HFFc6 (cell line): ENCODE measurements at places on chromosomes 7 and 10.
A peak's percentile ranks its signal among the peaks of the same experiment; 100 is the strongest.

GRCh38 chr10:29345144-29345909 is 56.5 kb downstream of the LYZL1 start:
- DNase-seq, result no peak

GRCh38 chr10:116910910-116911309 is 61.6 kb downstream of the ENO4 start:
- DNase-seq, result no peak

GRCh38 chr7:100466653-100467605 is 2.9 kb upstream of the SPACDR start:
- DNase-seq, result no peak

DNA sequence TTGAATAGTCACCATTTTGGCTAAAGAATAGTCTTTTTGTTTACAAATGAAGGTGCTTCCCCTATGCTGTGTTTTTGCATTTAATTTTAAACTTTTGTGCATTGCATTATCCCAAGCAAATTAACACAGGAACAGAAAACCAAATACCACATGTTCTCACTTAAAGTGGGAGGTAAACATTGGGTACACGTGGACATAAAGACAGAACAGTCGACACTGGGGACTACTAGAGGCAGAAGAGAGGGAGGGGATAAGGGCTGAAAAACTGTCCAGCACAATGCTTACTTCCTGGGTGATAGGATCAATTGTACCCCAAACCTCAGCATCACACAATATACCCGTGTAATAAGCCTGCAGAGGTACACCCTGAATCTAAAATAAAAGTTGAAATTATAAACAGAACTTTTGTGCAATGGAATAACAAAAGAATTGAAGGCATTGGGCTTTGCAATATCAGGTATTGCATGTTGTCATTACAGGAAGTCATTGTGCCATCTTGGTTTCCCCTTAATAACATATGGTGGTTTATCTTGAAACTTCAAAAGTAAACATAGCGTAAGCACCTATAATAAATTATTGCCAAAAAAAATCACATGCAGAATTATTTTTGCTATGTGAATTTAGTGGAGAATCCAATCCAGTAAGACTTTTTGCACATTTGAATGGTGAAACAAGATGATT is 16.1 kb downstream of the ADD3 start:
- no peak for DNase-seq

GRCh38 chr7:142815134-142815533 is 39.7 kb upstream of the EPHB6 start:
- DNase-seq, result no peak

DNA sequence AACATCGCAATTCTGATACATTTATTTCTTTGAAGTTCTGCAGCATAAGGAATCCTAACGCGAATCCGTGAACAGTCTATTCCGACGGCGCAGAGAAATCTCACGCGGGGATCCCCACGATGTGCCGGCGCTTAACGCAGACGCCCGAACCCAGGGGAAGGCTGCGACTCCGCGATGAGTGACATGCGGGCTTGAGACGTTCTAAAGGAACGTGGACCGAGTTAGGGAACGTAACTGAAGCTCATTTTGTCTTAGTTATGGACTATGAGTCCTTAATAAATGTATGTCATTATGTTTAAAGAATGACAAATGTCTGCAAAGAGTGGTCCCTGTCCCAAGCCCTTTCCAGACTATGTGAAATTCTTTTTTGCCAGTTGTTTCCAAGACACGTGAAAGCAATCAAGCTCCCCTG is 995 bp upstream of the PARD3 start:
- DNase-seq, result no peak

- DNase-seq, result no peak
Measured at GRCh38 chr10:3263082-3263481, 90.5 kb upstream of the PITRM1 start.

DNA sequence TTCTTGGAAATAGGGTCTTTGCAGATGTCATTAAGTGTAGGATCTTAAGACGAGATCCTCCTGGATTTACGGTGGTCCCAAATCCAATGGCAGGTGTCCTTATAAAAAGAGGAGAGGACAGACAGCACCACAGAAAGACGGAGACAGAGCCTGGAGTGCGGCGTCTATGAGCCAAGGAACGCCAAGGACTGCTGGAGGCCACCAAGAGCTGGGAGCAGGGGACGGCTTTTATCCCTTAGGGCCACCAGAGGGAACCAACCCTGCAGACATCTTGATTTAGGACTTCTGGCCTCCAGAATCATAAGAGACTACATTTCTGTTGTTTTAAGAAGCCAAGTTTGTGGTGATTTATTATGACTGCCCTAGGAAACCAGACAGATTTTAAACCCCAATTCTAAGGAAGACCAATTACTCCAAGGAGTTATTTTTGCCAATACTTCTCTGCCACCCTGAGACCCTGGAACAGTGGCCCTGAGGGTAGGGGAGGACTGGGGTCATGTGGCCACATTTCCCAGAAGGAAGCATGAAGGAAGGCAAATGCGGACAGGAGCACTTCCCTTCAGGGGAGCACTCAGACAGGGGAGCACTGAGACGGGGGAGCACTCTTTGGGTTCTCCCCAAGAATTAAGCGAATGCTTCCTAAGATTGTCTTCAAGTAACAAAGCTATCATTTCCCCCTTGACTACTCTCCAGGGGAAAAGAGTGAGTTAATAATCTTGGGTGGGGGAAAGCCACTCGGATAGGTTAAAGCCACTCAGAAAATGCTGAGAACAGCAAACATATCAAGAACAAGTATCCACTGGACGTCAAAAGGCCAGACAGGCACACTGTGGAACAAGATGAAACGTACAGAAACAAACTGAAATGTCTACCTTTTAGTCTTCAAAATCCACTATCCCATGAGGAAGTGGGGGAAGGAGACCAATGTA is 67.5 kb downstream of the CHST15 start:
- peak; percentile 44 for DNase-seq

DNA sequence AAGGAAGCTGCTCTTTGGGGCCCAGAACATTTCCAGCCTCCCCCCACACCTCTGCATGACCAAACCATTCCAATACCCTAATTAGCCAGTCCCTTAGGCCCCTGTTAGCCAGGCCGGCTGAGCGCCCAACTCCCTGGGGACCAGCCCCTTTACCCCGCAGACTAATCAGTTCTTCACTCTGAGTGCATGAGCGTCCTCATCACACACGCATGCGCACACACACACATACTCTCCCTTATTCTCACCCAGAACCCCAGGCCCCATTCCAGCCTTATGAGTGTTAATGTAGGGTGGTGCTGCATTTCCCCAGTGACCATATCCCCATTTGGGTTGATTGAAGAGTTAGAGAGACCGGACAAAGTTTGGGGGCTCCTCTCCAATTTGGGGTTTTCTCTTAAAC is 77.0 kb upstream of the SLF2 start:
- no peak for DNase-seq

- no peak for DNase-seq
Measured at GRCh38 chr10:124601431-124602120, 140.0 kb downstream of the LHPP start.

- no peak for DNase-seq
Measured at GRCh38 chr7:140552240-140552679, 73.0 kb upstream of the MKRN1 start.

- peak; percentile 55 for DNase-seq
Measured at GRCh38 chr10:95183271-95184230, 10.5 kb upstream of the ACSM6 start.

DNA sequence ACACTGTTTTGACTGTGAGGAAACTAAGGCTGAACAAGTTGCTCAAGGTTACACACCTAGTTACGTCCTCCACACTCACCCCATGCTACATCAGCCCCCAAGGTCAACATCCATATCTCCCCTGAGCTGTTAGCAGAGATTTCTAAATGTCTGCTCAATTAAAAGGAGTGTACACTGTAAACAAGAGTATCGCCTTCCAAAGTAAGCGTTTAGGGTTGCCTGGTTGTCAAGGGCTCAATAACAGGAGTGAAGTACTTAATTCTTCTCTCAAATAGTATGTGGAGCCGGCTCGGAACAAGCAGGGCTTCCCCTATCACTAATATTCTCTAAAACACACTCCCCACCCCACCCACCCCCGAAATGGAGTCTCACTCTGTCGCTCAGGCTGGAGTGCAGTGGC is 412.8 kb upstream of the GALNT17 start:
- DNase-seq, result no peak

- DNase-seq, result no peak
Measured at GRCh38 chr10:69329721-69330178, 51.5 kb downstream of the HK1 start.

DNA sequence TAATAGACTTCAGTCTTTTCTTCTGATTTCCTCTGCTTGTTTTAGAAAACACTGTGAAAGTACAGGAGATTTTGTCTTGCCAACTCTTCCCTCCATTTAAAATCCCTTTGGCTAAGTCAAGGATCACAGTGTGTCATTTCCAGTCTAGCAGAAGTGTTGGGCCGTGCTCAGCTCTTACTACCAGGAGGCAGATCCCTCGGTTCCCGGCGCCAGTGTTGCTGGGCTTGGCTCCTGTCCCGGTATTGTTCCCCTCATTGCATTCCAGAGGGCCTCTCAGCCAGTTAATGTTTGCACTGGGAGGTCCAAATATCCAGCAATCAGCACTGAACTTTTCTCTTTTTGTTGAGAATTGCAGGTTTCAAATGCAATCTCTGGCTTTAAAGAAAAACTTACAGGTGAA is 612.1 kb upstream of the MGMT start:
- DNase-seq, result no peak

DNA sequence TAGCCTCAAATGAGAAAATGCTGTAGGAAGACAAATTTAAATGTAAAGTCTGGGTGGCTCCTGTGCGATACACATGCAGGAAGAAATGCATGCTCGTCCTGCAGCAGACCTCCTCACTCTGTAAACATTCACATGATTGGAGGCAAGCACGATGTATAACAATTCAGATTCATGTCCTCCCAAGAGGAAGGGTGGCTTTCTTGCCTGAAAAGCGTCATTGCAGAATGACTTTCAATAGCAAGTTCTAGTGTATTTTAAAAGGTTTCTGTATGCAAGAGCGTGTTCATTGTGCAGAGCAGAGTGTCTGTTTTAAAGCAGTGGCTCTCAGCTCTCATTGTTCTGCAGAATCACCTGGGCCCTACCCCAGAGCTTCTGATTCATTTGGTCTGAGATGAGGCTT is 170.3 kb upstream of the CELF2 start:
- no peak for DNase-seq

DNA sequence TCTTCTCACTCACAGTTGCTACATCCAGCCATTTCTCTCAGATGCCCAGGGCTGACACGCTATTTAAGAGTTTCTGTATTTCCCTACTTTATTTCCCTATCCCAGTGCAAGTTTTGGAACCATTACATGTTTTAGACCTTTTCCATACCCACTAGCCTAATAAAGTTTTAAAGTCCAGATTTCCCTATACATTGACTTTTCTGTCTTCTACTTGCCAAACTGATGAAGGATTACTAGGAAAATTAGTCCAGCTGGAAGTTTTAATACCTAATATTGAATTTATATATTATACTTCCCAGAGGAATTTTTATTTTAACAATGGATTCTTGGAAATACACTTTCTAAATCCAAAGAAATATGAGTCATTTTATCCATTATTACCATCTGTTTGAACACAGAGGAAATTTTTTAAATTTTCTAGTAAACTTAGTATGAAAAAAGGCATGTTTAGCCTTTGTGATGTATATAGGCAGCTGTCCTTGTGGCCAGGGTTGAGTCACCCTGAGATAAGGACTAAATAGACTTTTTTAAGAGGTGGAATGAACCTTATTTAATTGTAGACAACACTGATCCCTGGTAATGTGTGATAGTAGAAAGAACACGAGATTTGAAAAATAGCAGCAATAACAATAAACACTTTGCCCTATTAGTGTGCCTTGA is 205.0 kb downstream of the TFEC start:
- DNase-seq, result no peak

GRCh38 chr10:121205625-121206024 is 354.5 kb downstream of the WDR11 start:
- DNase-seq, result no peak

DNA sequence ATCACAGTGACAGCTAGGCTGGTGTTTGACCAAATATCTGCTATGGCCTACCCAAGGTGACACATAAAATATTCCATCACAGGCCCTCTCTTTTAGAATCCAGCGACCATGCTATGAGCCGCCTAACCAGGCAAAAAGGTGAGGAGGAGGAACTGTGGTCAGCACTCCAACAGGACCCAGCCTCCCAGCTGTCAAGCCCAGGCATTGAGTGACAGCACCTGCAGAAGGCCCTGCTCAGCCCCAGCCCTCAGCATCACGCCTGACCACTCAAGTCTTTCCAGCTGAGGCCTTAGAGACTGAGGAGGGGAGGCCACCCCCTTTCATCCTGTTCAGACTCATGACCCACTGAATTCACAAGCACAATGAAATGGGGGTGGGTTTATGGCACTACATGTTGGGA is 43.0 kb downstream of the CXCL12 start:
- DNase-seq, result no peak

DNA sequence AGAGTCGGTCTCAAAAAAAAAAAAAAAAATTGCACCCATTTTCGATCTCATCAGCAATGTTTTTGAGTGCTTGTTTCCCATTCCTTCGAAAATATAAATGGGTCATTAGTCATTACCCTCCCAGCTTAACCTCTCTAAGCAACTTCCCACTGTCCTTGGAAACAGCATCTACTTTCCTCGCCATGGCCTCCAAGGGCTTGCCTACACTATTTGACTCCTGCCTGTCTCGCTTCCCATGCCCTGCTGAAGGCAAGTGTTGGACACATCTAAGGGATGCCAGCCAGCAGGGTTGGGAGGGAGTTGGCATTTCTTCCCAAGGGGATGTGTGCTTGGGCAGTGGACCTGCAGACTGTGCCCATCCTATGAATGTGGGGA is 12.7 kb upstream of the RHBDD2 start:
- DNase-seq, result no peak

GRCh38 chr10:43931308-43931930 is 282.7 kb upstream of the ZNF32 start:
- DNase-seq, result peak; percentile 87

DNA sequence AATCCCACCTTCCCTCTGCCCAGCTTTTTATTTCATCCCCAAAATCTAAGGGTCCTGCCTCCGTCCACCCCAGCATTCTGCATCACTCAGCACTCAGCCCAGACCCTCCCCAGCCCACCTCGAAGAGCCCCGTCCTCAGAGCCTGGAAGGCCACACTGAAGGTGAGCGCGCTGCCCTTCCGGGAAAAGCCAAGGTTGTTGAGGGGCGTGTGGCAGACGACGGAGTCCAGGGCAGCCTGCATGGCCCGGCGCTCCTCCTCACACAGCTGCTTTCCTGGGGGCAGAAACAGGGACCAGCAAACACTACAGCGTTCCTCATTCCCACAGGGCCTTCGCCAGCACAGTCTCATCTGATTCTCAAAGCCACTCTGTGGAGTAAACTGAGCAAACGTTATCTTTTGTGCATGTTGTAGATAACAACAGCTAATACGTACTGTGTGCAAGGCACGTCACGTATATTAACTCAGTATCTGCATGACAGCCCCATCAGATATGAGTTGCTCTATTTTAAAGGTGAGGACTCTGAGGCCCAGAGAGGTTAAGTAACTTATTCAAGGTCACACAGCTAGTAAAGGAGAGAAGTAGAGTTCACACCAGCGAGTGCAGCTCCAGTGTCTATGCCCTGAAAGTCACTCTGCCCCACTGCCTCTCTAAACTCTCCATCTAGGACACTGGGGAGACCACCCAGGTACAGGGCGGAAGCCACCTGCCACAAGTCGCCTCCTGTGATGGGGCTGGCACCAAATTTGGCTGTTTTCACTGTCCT is 2.8 kb downstream of the TRAPPC14 start:
- DNase-seq, result no peak

- no peak for DNase-seq
Measured at GRCh38 chr7:155881471-155882350, 69.4 kb upstream of the SHH start.
